Sigmoid colon (tissue), 7 donors: ENCODE measurements at places on chromosomes 16 and 17. TPM values are rescaled to one million over a fixed set of nuclear protein-coding genes. Genes with fewer than 3 reads are reported as not detected.

- H3K27ac ChIP-seq, result no peak overlapping the region
- H3K4me1 ChIP-seq, result no peaks in the 10 kb centered on the region
- DNase-seq, result peak; percentile 27
Observed at GRCh38 chr17:16371742-16372141, 9.1 kb upstream of the UBB start.

- no peak for DNase-seq
- no peak overlapping the region for H3K27ac ChIP-seq
- peaks cover 10% of the 10 kb centered on the region for H3K4me1 ChIP-seq
- H3K4me3 ChIP-seq, result no peak overlapping the region
Observed at GRCh38 chr16:56960681-56961281, 969 bp upstream of the CETP start.

DNA sequence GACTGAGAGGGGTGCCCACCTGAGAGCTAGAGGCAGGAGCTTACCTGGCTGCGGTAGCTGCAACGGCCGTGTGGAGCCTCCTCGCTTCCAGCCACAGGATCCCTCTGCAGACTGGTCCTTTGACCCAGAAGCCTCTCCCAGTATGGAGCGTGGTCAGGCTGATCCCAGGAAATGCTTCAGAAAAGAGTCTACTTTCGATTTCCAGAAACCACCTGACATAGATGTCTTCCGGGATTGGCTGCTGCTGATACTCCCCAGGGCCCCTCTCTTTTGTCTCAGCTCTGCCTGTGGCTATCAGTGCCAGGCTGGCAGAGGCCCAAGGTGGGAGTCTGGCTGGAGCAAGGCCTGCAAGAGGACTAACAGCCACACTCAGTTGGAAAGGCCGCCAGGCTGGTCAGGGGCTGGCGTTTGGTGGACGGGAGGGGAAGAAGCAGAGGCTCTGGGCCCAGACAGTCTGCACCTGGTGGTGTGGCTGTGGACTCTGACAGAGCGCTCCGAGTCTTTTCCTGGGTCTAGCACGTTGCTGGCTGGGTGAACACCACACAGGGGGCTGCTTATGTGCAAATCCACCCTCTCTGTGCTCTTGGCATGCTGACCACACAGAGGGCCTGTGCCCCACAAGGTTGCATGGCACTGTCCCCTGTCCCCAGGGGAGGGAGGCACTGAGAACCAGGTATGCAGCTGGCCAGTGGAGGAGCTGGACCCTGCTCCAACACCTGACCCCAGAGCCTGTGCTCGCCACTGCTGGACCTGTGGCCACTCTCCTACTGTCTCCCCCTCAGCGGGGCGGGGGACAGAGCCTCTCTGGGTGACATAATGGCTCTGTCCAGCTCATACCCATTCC is at the start of gene LGALS3BP:
TSS of gene LGALS3BP (minus strand) at position 144 of the 844 bp plus-strand sequence. CDS start 2,732 bp downstream, outside the sequence.
- H3K4me3 ChIP-seq, result peak within 1 kb of the TSS; percentile 49
- H3K36me3 ChIP-seq, result no peaks in the 10 kb centered on the region
- no peaks in the 10 kb centered on the region for H3K27me3 ChIP-seq
- H3K4me1 ChIP-seq, result peaks cover 55% of the 10 kb centered on the region
- peak within 1 kb of the TSS; percentile 73 for H3K27ac ChIP-seq

DNA sequence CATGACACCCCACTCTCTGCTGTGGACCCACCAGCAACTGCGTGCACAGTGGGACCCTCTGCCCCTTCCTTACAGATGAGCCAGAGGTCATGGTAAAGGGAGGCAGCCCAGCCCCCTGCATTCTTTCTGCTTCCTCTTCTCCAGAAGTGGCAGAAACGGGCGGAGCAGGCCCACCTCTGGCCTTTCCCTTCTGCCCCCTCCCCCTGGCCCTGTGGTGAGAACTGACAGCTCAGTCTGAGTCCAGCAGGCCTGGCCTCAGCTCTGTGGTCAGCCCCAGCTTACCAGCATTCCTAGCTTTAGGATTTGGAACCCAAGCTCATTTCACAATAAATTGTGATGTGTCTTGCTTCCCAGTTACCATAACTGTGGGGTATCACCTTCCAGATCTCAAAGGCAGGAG is 4.8 kb upstream of the ANKRD11 start:
- H3K4me3 ChIP-seq, result no peak overlapping the region
- H3K27ac ChIP-seq, result no peak overlapping the region
- H3K4me1 ChIP-seq, result peaks cover 13% of the 10 kb centered on the region
- no peaks in the 10 kb centered on the region for H3K27me3 ChIP-seq

- H3K27me3 ChIP-seq, result no peaks in the 10 kb centered on the region
- no peaks in the 10 kb centered on the region for H3K4me1 ChIP-seq
- DNase-seq, result no peak
- no peak overlapping the region for H3K27ac ChIP-seq
Observed at GRCh38 chr17:60231234-60231633, 81.5 kb downstream of the CA4 start.

GRCh38 chr17:19533718-19534561 is at the start of gene SLC47A1:
SLC47A1 (plus strand) TSS chr17:19533854; CDS start chr17:19533940, 86 bp downstream.
- no peak within 1 kb of the TSS for H3K27ac ChIP-seq
- H3K4me1 ChIP-seq, result no peaks in the 10 kb centered on the region
- no peaks in the 10 kb centered on the region for H3K27me3 ChIP-seq
- H3K4me3 ChIP-seq, result peak within 1 kb of the TSS; percentile 30
- no peaks in the 10 kb centered on the region for H3K36me3 ChIP-seq

RUNDC3A gene
- total RNA-seq, result 10.5 TPM

KRT222 gene
- total RNA-seq, result 0.68 TPM

DNA sequence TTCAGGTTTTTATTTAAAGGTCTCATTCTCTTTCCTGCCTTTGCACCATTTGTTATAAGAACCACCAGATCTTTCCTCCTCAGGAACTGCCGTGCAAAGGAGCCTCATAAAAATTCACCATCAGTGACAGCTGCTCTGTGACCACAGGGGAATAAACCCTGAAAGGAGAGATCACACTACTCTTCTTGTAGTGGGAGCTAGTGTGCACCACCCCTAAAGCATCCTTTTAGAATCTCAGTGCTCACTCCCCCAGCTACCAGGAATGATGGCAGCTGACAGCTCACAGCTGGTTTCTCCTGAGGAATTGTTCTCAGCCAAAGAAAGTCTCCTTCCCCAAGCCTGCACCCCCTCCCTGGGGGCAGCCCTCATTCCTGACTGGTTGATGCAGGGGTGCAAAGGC is 18.7 kb downstream of the VAT1L start:
- H3K27ac ChIP-seq, result no peak overlapping the region
- no peaks in the 10 kb centered on the region for H3K4me1 ChIP-seq
- no peak for DNase-seq
- no peak overlapping the region for H3K4me3 ChIP-seq
